ENCODE measurements at places on chromosomes 5 and 9.

GRCh38 chr5:147639321-147639720 is 129.5 kb upstream of the DPYSL3 start:
- DNase-seq = no peak

GRCh38 chr5:122500245-122501088 is 188.4 kb downstream of the SNCAIP start:
- no peak for DNase-seq

GRCh38 chr5:1343315-1343751 is 1.6 kb downstream of the CLPTM1L start:
- no peak for DNase-seq

- no peak for DNase-seq
These were observed 65.2 kb downstream of the ERAP1 start for GRCh38 chr5:96742538-96742937.

GRCh38 chr9:137738703-137739102 is 119.9 kb downstream of the EHMT1 start:
- no peak for DNase-seq

- DNase-seq = peak; percentile 76
These were observed 144.6 kb downstream of the CETN3 start for GRCh38 chr5:90264689-90265544.

GRCh38 chr9:15697446-15697851 is 144.6 kb downstream of the CCDC171 start:
- no peak for DNase-seq

- no peak for DNase-seq
These were observed 45.8 kb downstream of the PCDHGC5 start for GRCh38 chr5:141534492-141535213.

DNA sequence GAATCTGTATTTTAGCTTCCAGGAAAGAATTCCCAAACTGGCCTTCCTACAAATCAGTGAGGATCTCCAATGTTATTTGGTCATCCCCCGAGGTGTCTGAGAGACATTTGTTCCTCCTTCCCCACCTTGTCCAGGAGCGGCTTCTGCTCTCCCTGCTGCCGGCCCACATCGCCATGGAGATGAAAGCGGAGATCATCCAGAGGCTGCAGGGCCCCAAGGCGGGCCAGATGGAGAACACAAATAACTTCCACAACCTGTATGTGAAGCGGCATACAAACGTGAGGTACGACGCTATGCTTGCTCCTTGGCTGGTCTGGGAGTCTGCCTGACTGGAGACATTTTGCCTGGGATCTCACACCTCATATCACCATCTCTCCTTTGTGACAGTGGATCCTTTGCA is 160.4 kb downstream of the CFAP90 start:
- no peak for DNase-seq

- no peak for DNase-seq
These were observed 94.8 kb upstream of the SEMA6A start for GRCh38 chr5:116669261-116670031.

- no peak for DNase-seq
These were observed 17.1 kb upstream of the NOTCH1 start for GRCh38 chr9:136562746-136563495.
